ENCODE measurements at places on chromosomes 3 and 15.

DNA sequence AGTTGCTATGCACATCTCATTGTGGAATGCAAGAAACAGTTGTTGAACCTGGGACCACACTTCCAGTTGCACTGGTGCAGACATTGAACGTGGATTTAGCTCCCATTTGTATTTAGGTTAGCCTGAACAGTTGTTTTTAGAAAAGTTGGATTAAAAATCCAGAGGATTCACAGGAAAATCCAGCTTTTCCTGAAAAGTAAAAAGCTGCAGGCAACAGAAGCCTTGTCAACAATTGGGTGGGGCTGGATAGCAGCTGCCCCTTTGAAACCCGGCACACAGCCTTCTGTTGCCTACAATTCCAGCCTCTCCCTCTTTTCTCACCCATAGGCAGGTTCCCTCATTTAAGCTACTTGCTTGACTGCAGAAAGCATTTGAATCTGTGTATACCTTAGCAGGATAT lies 165.3 kb upstream of the TBL1XR1 start:
- no peak for DNase-seq

DNA sequence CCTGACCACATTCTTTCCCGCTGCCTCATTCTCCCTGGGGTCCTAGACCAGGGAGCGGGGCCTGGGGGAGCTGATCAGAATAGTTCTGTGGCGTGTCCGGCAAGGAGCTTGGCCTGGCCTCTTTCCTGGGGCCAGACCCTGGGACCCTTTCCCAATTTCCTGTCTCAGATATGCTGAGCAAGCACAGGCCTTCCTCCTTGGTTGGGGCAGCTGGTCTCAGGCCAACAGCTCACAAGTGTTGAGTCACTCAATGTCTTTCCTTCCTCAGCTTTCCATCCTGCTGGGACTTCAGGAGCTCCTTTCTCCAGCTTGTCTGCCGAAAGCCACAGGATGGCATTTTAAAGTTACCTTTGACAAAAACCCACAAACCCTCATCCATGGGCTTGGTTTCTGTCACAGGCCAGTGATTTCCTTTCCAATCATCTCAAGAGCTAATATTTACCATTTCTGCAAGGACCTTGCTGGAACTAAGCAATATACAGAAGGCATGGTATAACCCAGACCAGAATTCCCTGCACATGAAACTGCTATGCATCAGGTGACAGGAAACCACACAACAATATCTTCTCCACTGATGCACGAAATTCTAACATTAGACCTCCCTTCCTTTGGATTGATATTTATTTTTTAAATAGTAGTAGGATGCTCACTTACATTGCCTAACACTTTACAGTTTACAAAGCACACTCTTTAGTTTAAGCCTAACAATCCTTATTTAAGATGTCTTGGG lies 19.5 kb upstream of the TIMP4 start:
- DNase-seq, result peak; percentile 88

- DNase-seq, result no peak
Observed at GRCh38 chr15:66721501-66721937, 19.5 kb downstream of the SMAD6 start.

DNA sequence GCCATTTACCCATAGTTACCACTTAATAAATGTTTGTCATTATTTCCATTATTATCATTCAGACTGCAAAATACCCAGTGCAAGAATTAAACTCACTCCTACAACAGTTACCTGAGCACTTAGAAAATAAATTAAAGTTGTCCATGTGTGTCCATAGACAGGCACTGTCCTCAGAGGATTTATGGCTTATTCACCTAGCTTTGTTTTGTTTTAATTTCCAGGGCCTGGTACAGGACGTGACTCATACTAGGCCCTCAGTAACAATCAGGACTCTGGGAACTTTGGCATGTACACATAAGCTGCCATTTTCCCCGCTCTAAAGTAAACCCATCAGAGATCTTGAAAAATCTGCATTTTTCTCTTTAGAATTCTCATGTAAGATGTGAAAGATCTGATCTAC lies 458.5 kb upstream of the ARRDC4 start:
- DNase-seq, result peak; percentile 62

DNA sequence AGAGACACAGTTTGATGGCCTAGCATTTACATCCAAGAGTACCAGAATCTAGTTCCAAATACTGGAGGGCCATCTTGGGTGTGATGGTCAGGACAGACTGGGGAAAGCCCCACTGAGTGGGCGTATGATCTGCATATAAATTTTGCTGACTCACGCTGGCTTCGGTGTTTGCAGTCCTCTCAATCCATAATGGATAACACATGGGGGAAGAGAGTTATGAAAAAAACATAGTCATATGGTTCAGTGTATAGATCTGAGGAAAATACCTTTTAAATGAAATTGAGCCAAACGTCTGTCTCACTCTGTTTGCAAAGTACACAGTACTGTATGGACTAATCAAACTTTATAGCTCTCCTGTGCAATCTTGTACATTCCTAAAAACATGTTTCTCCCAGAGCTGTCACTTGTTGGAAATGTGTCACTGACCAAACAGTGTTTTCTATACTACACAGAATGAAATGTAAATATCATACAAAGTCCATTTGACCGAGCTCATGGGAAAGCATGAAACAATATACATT lies 125.3 kb upstream of the THBS1 start:
- no peak for DNase-seq

DNA sequence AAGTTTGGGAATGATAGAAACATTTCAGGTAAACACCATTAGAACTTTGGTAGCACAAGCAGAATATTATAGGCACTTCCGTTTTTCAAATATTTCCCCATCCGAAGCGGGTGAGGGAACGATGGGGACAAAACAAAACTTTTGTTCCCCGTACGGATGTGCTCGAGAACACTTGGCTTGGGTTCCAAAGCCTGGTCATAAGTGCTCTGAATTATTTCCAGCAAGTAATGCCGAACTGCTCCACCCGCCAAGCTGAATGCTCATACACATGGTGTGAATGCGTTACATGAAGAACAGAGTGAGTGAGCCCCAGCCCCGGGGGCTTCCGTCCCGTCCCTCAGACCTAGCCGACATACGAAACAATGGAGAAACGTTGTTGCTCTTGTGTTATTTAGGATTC lies 438.2 kb upstream of the ARRDC4 start:
- no peak for DNase-seq

DNA sequence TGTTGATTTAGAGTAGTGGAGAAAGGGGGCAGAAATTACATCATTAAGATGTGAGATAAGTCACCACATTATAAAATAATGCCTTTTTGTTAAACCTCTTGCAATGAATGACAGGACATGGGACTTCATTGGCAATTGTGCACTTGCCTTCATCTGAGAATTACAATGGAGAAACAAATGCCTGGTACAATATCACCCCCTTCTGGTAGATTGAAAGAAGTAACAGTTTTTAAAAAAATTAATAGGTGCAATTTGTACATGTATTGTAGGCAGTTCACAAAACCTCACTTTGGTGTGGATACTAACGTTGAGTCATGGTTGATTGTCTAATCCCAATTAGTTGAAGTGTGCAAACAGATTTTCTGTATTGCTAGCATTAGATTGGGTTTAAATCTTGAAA lies 4.6 kb upstream of the P2RY14 start:
- peak; percentile 70 for DNase-seq

DNA sequence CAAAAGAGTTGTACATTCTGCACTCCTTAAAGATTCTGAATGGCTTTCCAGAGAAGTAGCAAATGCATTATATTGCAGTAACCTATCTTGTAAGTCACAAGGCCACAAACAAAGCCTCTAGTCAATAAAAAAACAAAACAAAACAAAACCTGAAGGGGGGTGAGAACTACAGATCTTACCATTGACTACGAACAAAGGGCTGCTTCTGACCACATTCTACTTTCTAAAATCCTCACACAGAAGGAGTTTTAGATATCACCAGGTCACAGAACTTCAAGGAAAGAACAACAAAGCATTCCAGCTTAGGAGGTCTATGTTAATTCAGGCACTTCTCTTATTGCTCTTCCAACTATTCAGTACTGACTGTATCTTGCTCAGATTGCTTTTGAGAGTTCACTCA lies 343.0 kb downstream of the ZBTB20 start:
- DNase-seq, result no peak

GRCh38 chr3:127849368-127849767 lies 27.1 kb upstream of the MGLL start:
- no peak for DNase-seq

DNA sequence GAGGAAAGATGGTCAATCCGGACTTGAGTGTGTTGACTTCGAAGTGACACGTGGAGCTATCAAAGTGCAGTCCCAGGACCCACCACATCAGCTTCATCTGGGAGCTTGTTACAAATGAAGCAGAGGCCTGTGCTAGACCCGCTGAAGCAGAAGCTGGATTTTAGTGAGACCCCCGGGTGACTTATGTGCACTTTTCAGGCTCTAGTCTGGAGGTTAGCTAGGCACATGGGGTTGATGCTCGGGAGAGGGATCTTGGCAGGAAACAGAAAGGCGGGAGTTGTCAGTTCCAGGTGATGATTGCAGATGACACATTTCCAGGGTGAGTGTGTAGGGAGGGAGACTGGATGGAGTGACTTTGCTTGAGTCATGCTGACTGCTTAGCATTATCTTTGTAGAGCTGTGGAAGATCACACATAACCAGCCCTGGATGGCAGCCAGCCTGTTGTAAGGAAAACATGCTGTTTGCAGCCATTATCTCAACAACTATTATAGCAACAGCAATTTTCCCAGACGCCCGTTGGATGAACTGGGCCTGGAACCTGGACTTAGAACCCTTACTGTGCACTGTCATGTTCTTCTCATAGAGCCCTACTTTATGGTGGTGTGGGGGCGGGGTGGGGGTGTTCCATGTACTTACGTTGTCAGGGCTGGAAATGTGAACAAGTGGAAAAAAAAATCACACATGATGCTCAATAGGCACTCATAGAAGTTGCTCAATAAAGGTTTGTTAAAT lies 122.4 kb downstream of the THSD4 start:
- DNase-seq, result peak; percentile 93

DNA sequence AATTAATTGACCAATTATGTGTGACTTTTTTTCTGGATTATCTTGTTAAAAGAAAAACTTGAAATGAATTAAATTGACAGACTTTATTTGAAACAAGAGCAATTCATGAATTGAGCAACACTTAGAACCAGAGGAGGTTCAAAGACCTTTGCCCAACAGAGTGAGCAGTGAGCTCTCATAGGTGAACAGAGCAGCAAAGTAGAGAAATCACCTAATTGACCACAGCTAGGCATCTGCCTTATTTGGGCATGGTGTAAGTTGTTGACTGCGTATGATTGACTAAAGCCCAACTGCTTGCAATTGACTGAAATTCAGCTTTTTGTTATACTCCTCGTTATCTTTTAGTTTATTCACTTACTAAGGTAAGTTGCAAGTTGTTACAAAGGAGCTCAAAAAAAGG lies 1216.0 kb upstream of the ALCAM start:
- no peak for DNase-seq

DNA sequence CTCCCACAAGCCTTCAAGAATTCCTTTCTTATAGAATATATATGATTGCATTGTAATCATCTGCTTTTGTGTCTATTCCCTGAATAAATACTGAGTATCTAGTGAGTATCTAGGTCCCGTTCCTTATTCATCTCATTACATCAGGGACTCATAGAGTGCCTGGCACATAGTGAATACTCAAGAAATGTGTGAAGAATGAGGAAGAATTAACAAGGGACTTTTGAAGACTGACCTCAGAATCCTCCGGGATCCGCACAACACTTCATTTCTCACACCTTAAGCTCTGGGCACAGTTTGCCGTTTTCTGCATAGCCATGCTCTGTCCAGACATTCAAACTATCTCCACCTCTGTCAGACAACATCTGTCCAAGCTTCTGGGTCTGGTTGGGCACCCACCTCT lies 108.8 kb downstream of the STAC start:
- DNase-seq, result no peak

GRCh38 chr3:143258692-143259091 lies 139.1 kb downstream of the CHST2 start:
- no peak for DNase-seq

GRCh38 chr3:166526881-166527280 lies 689.7 kb upstream of the BCHE start:
- no peak for DNase-seq

DNA sequence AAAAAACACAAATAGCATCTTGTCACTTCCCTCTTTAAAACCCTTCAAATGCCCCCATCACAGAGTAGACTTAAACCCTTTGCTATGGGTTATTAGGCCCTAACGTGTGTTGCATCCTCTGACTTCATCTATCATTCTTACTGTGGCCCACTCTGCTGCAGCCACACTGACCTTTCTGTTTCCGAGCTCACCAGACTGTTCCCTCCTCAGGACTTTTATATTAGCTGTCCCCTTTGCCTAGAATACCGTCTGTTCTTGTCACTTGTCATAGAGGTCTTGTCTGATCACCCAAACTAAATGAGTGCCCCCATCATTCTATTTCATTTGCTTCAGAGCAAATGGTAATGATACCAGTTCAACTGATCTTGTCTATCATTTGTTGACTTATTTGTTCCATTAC lies 877 bp upstream of the FEM1B start:
- no peak for DNase-seq

DNA sequence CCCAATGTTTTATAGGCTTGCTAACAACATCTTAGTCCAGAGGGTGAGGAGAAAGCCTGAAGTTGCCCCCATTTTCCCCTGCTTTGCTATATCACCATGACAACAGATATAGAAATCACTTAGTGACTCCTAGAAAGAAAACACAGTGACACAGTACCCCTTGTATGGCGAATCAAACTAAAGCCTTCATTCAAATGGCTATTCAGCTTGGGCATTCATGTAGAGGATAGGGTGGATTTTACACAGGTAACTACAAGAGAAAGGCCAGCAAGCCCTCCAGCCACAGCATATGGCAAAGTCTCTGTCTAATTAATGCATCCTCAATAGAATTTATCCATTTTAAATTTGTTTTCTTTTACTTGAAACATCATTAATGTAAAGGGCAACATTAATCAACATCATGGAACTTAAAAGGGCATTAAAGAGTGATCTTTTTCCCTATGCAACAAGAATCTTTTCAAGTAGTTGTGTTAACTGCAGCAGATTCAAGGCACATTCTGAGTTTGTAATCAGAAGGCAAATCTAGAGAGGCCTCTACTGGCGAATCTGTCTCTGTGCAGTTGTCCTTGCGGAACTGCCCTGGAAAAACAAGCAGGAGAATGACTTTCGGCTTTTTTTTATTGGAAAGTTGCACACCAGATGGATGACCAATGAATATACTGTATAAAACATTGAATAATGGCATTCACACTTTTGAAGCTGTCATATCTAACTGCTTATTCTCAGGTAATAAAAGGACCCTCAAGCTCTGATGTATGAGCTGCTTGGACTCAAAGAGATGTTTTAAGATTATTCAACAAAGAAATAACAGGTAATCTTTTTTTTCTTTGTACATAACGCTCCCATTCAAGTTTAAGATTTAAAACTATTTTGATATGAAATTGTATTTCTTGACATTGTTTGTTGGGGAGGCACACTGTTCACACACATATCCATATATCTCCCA lies 621.7 kb upstream of the AGTR1 start:
- DNase-seq, result peak; percentile 19

GRCh38 chr15:41124058-41124457 lies 8.0 kb upstream of the INO80 start:
- DNase-seq, result no peak

Data from RCC 7860 (cell line).